ENCODE measurements at places on chromosomes 12 and 14.

- DNase-seq = no peak
Observed at GRCh38 chr14:29529418-29529817, 398.2 kb downstream of the PRKD1 start.

DNA sequence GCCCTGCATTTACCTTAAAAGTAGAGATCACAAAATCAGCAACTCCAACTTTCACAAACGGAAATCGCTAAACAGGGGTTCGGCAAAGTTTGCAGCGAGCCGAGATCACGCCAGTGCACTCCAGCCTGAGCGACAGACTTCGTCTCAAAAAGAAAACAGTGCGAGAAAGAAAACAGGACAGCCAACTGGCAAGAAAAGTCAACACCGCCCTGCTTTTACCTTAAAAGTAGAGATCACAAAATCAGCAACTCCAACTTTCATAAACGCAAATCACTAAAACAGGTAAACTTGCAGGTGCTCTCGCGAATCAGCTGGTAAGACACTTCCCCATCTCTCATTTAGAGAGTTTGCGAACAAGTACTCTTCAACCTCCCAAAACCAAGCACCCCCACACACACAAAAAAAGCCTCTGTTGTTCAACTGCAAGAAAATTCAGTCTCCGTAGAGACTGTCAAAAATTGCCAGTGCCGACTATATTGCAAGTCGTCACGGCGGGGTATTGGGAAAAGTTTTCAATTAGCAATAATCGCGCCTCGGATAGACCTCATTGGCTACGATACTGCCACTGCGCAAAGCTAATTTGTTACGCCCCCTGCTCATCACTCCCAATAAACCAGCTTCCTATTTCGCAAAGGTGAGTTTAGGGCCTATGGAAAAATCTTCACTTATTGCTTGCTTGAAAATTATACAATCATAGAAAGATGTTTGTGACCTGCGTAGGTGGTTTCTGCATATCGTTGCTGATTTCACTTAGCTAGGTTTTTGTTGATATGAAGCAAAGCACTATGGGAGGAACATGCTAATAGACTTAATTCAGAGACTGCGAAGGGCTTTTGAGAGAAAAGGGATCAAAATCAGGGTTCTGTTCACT, at the start of gene RNU4-1:
Gene RNU4-1 (minus strand): TSS at position 577 of the 871 bp plus-strand sequence.
- DNase-seq = peak; percentile 80

DNA sequence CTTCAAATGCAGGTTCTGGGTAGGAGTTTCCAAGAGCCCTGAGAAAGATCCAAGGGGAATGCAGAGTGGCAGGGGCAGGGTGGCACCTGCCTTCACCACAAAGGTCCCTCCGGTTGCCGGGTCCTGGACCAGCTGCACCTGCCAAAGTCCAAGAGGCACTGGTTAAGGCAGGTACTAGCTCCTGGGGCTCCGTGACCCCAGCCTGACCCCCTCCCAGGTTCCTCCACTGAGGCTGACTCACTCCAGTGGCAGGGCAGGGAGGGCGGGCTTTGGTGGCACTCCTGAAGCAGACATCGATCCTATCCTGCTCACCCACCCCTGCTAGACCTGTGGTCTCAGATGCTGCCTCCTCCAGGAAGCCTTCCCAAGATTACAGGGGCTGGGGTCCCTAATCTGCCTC, 11.4 kb downstream of the RPS6KL1 start:
- DNase-seq = no peak

DNA sequence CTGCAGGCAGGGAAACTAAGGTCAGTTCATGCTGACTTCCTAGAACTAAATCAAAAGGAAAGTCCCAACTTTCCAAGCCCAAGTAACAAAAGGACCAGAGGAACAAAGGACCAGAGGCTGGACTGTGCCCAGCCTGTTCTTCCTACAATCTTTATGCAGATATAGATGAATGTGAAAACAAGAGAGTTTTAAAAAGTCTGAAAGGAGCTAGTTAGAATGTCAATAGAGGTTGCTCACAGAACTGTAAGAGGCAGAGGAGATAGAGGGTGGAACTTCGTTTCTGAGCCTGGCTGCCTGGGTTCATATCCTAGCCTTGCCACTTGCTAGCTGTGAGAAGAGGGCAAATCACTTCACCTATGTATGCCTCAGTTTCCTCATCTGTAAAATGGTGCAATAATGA, 30.0 kb upstream of the CCDC63 start:
- DNase-seq = no peak

- no peak for DNase-seq
Observed at GRCh38 chr12:3359478-3359877, 131.5 kb upstream of the PRMT8 start.

- no peak for DNase-seq
Observed at GRCh38 chr12:89474615-89475014, 50.0 kb downstream of the GALNT4 start.

GRCh38 chr14:75875958-75876357, 105.8 kb downstream of the TGFB3 start:
- DNase-seq = no peak

GRCh38 chr14:102999227-102999895, 58.0 kb downstream of the CDC42BPB start:
- no peak for DNase-seq

- no peak for DNase-seq
Observed at GRCh38 chr12:5716976-5717375, 228.1 kb downstream of the ANO2 start.

DNA sequence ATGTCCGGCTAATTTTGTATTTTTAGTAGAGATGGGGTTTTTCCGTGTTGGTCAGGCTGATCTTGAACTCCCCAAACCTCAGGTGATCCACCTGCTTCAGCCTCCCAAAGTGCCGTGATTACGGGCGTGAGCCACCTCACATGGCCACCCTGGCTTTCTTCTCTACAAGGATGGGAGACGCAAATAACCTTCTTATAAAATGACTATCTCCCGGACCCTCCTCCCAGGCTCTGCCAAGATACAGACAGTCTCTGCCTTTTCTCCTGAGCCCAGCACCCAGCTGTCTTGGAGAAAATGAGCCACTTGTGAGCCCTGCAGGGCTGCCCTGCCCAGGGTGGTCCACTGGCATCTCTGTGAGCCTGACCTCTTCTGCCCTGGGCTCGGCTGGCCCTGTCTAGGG, 34.7 kb upstream of the RBM19 start:
- no peak for DNase-seq

DNA sequence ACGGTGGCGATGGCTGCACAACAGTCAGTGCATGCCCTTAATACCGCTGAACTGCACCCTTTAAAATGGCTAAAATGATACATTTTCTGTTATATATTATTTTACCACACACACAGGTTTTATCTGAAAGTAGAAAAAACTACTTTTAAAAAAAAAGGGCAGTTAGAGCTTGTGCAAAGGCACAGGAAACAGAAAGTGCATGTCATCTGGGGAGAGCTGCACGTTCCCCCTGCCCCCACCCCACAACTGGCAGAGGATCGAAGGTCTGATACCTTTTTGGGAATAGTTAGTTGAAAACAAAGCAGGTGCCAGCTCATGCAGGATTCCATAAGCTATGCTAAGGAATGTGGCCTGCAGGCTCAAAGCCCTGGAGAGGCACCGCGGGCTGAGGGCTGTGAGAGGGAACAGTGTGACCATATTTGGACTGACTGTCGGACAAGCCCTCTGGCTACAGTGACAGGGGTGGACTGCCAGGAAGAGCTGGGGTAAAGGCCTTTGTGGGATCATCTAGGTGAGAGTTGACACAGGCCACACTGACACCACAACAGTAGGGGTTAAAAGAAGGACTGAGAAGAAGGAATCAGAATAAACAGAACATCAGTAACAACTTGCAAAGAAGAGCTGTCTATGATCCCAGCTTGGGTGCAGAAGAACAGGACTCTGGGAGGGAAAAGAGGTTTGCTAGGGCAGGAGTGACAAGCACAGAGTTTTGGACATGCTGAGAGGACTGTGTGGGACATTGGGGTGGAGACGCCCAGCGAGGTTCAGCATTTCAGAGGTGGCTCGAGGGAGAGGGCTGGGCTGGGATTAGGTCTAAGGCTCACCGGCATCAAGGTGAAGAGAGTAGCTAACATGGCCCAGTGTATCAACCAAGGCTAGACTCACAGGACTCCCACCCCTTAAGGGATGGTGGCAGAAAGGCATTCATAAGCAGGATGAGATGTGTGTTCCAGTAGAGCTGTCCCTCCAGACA, 54.6 kb downstream of the ACTN1 start:
- DNase-seq = no peak

Measured in hindlimb muscle (tissue), 1 donor.